ENCODE measurements at places on chromosomes 2 and 18. TPM values are rescaled to one million over a fixed set of nuclear protein-coding genes. Genes with fewer than 3 reads are reported as not detected.

IL1A gene
- 2.9 TPM for total RNA-seq

POMC gene
- total RNA-seq, result 1.3 TPM

ANKRD36 gene
- 78.0 TPM for total RNA-seq

COL3A1 gene
- 46.7 TPM for total RNA-seq

SDC1 gene
- 1.1 TPM for total RNA-seq

RNF152 gene
- 18.8 TPM for total RNA-seq

PIK3C3 gene
- total RNA-seq, result 46.2 TPM

NGEF gene
- not detected for total RNA-seq

CLK1 gene
- total RNA-seq, result 36.4 TPM

EPHA4 gene
- total RNA-seq, result 25.3 TPM

CENPA gene
- 21.1 TPM for total RNA-seq

STARD6 gene
- total RNA-seq, result not detected

DES gene
- 1.2 TPM for total RNA-seq

COL4A4 gene
- total RNA-seq, result not detected

DNAJC5G gene
- not detected for total RNA-seq

CFAP210 gene
- not detected for total RNA-seq

ADRA2B gene
- total RNA-seq, result not detected

ST6GAL2 gene
- not detected for total RNA-seq

TOGARAM2 gene
- not detected for total RNA-seq

HRH4 gene
- not detected for total RNA-seq

VSNL1 gene
- 0.76 TPM for total RNA-seq

ACVR1C gene
- total RNA-seq, result 0.15 TPM

PSMA8 gene
- total RNA-seq, result not detected

TTC32 gene
- total RNA-seq, result 10.8 TPM

CYB5A gene
- total RNA-seq, result 42.2 TPM

CFAP53 gene
- 0.32 TPM for total RNA-seq

CYS1 gene
- not detected for total RNA-seq

ALPI gene
- total RNA-seq, result not detected

BUB1 gene
- total RNA-seq, result 35.7 TPM

Measured in epithelial cell of umbilical artery (primary cell).